ENCODE measurements at places on chromosomes 1 and 21. TPM values are rescaled to one million over a fixed set of nuclear protein-coding genes. Genes with fewer than 3 reads are reported as not detected.

Gene HES3
- not detected for total RNA-seq

Gene PERM1
- not detected for total RNA-seq

Gene RGS8
- total RNA-seq, result not detected

Gene SERPINC1
- not detected for total RNA-seq

Gene ZMYND12
- total RNA-seq, result under 0.01 TPM

Gene QSOX1
- total RNA-seq, result 267 TPM

Data from myometrial cell (primary cell).